ENCODE measurements at places on chromosomes 13 and 19.

- no peak for DNase-seq
These were observed 8.2 kb downstream of the LAIR1 start for GRCh38 chr19:54356444-54357056.

DNA sequence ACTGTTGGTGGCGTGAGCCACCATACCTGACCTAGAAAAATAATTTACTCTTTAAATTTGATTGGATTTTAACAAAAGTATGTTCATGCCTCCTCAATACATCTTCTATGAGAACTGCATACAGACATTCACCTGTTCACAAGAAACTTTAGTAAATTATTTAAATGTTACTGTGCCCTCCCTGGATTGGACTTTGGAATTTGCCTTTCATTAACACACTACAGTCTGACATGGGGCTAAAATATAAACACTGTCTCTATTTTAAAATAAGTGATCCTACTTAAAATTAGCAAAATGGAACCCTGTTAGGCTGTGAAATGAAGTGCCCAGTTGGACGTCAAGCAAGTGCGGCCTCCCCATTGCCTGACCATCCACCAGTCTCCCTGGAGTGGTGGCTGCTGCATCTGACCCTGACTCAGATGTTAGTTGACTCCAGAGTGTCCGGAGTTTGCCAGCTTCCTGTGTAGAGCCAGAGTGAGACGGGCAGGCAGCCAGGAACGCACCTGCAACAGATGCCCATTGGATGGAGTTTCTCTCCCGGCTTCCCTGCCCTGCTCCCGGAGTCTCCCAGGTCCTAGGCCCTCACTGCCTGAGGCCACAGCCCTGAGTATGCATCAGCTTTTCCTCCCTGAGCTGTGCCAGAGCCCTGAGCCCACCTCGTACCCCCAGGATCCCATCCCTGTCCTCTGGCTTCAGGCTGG is 45.9 kb upstream of the ATP11A start:
- no peak for DNase-seq

DNA sequence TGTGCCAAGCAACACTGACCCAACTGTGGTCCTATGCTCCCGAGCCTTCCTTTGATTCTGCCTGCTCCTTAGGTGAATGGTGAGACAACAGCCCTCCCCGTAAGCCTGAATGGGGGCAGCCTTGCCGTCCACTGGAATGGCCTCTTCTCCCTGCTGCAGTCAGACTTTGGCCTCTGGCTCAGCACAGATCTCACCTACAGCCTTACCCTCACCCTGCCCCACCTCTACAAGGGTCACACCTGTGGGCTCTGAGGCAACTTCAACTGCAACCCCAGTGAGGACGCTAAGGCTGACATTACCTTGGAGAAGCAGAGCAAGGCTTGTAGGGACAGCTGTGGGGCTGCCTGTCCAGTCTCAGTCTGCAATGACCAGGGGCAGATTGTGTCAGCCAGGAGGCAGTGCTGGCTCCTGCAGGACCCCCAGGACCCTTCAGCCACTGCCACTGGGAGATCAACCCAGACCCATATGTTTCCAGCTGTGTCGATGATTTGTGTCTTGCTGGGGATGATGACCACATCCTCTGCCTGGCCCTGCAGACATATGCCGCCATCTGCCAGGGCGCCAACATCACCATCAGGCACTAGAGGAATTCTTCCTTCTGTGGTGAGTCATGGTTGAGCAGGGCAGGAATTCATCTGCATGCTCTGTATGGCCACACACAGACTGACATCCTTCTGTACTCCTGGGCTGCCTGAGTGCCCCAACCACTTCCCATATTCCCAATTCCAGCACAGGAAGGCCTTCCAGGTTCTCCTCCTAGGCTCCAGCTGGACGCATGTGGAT is 27.3 kb upstream of the FXYD3 start:
- no peak for DNase-seq

DNA sequence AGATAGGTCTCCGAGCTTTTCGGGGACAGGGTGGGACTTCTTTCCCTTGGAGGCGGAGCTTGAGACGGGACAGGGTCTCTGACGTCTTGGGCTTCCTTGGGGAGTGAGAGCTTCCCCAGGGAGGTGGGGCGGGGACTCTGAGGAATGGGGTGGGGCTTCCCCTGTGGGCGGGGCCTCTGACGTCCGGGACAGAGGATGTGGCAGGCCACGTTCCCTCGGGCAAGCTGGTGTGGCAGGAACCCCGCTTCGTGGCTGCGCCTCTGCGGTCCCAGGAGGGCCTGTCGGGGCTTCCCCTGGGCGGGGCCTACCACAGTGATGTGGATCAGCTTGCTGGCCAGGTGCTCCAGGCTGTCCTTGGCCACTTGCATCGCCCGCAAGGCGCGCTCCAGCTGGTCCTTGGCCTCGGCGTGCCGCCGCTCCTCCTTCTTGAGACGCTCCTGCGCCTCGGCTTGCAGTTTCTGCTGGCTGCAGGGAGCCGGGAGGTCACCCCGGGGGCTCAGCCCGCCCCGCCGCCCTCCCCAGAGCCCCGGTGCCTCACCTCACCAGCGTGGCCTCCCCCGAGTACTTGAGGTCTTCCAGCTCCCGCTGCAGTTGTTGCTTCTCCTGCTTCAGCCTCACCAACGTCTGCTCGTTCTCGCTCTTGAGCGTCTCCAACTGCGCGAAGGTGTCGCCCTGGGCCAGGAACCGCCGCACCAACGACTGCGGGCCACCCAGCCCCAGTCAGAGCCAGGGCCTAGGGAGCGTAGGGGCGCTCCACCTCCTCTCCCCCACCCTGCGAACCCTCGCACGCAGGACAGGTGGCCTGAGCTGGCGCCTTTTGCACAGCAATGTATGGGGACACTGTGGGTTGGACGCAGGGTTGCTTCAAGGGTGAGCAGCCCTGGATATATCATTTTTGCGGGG is 3.3 kb upstream of the RGL3 start:
- peak; percentile 52 for DNase-seq

All from activated T-cell treated with anti-CD3 and anti-CD28 coated beads for 24 hours (primary cell).